ENCODE measurements at places on chromosomes 13 and 19.

GRCh38 chr13:80830431-80830830 is 489.5 kb upstream of the SPRY2 start:
- no peak for DNase-seq

- no peak for DNase-seq
Observed at GRCh38 chr13:110490009-110490770, 71.3 kb downstream of the RAB20 start.

DNA sequence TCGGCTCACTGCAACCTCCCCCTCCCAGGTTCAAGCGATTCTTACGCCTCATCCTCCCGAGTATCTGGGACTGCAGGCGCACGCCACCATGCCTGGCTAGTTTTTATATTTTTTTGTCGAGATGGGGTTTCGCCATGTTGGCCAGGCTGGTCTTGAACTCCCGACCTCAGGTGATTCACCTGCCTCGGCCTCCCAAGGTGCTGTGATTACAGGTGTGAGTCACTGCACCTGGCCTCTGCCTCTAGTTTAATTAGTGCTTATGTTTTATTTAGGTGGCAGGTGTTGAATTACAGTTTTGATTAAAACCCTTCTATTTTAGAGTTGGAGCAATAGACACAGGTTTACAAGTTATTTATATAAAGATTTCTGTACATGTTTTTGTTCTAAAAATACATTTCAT is 42.8 kb downstream of the ATP11A start:
- DNase-seq: no peak

GRCh38 chr19:38837656-38838121 is 6.1 kb upstream of the ECH1 start:
- no peak for DNase-seq

DNA sequence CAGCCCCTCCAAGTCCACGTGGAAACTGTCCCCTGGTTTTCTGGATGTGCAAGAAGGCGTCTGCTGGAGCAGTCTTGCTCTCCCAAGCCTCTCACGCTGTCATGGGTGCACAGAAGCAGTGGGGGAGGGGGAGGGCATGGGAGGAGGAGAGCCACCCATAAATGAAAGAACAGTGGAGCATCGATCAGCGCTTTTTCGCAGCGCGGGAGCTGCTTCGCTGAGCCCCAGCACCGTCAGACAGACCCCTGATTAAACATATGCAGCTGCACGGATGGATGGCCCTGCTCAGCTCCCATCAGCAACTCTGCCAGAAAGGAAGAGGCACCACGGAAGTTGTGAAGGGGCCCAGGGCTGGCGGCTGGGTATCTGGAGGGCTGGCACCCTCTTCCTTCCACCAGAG is 264.9 kb downstream of the UQCRFS1 start:
- no peak for DNase-seq

GRCh38 chr13:110874508-110874960 is 40.3 kb downstream of the ANKRD10 start:
- DNase-seq: peak; percentile 60

- DNase-seq: no peak
Observed at GRCh38 chr13:78732445-78733017, 73.6 kb upstream of the OBI1 start.

DNA sequence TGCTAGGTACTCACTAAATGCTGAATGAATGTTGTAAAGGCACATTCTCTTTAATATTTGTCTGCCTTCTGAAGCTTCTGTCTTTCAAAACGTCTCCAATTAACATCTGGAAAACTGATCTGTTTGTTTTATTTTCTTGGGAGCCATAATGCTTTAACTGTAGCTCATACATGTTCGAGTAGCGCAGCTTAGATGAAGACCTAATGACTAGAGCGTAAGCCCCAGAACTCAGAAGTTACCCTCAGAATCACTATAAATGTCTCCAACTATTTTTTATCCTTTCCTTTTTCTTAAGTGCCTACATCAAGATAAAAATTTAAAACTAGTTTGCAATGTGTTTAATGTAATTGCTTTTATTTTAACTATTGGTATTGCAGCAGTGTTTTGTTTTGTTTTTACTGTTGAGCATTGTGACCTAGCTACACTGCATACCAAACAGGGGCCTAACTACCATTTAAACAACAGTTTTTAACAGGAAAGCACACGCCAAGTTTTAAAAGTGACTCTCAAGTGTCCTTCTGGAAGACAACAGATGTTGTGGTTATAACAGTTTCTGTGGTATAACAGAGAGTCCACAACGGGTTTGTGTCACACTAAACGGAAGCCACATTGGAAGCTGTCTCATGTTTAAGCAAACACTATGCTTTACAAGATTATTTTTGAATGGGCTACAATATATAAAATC is 42.0 kb downstream of the MRPL57 start:
- DNase-seq: no peak

GRCh38 chr13:42996584-42996983 is 4.5 kb upstream of the EPSTI1 start:
- DNase-seq: no peak

- DNase-seq: no peak
Observed at GRCh38 chr13:43802511-43802910, 15.7 kb upstream of the ENOX1 start.

DNA sequence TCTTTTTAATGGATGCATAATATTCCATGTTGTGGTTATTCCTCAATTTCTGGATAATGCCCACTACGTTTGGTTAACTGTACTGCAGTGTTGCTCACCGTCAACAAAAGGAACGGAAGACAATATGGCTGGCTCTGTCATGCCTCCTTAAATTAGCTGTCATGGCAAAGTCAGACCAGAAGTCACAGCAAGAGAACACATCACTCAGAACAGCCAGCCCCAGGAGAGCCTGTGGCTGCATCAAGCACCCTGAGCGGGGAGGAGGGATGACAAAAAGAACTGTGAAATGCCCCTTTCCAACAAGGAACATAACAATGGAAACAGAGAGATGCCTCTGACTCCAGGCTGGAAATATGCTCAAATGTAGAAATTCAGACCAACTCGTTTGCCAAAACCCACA is 366.0 kb upstream of the ZNF507 start:
- no peak for DNase-seq

DNA sequence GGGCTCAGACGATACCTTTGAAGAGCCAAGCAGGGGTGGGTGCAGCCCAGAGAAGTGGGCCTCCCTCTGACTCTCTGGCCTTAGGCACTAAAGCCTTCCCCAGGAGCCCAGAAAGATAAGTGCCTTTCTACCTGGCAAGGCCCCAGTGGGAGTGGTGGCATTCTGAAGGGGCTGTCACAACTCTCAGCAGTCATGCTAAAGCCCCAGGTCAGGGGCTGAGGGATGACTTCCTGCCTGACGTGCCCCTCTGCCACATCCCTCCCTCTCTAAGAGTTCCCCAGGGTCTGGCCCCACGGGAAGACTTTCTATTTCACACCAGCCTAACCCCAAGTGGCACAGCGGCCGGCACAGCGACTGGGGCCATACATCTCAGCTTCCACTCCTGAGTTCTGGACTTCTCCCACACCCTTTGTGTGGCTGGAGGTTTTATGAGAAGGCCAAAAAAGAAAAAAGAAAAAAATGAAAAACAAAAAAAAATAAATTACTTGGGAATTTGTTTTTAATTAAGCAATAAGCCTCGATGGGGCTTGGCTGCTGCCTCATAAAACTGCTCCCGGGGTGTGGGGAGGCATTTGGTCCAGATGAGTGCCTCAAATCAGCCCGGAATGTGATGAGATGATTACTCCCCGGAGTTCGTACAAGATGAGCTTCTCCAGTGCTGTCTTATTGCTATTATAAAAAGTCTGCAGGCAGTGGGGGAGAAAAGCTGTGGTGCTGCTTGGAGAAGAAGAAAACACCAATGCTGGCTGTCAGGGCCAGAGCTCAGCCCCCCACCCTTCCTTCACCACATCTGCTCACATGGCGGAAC is 28.5 kb upstream of the PLEKHF1 start:
- no peak for DNase-seq

- DNase-seq: no peak
Observed at GRCh38 chr19:7851623-7852500, 21.8 kb downstream of the EVI5L start.

GRCh38 chr13:99353246-99353600 is 46.0 kb upstream of the GPR183 start:
- DNase-seq: no peak

DNA sequence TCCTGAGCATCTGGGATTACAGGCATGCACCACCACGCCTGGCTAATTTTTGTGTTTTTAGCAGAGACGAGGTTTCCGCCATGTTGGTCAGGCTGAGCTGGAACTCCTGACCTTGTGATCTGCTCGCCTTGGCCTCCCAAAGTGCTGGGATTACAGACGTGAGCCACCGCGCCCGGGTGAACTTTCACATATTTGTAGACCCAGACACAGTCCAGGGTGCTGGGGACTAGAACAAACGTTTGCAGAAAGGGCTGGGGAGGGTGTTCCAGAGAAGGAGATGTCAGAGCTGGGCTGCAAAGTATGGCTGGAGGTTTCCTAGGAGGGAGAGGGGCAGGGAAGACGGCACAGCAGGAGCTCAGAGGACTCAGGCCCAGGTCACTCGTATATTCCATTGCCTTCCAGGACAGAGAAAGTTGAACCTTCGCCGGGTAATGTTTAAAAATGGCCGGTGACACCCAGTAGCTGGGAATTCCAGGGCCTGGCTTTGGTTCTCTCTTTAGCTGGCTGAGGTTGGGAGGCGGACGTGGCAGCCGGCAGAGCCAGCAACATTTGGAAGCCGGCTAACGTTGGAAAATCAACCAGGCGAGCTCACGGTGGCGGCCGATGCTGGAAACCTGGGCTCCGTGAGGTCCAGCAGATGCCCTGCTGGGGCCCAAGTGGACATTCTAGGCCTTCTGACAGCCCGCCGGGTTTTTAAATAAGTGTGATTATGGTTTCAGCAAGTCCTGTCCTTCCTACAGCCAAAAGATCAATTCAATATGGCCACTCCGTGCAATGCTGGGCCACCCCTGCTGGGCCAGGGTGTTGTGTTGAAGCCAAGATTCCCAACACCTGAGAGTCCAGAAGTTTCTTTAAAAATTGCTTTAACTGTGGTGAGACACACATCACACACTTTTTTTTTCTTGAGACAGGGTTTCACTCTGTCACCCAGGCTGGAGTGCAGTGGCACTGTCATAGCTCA is 41.5 kb downstream of the NFIC start:
- no peak for DNase-seq

DNA sequence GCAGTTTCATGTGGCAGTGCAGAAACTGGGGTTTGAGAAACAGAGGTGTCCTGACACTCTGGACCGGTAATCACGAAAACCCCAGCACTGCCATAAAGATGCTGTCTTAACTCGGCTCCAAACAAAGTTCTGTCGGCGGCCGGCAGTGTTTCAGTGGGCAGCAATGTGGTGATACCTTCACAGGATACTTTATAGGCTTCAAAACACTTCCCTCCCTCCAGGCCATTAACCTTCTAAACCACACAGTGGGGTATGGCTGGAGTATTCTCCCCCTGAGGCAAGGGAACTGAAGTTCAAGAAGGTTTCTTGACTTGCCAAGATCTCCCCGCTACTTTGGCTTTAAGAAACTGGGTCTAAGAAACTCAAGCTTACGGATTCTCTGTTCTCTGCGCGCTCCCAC is 1.1 kb downstream of the RUBCNL start:
- DNase-seq: no peak

DNA sequence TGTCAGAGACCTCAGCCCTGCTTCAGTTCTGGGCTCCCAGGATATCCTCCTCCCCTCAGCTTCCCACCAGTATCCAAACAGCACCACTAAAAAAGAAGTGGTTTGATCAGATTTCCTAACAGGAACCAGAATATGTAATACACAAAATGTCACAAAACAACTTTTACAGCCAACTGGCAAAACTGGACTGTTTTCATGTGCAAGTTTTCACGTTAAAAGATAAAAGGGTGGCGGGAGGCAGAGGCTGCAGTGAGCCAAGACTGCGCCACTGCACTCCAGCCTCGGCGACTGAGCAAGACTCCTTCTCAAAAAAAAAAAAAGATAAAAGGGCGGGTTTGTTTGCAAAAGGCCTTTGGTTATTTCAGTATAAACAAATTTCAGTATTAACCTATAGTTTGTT is 13.1 kb downstream of the PCID2 start:
- DNase-seq: no peak

GRCh38 chr19:40674291-40674690 is 16.2 kb downstream of the NUMBL start:
- no peak for DNase-seq

DNA sequence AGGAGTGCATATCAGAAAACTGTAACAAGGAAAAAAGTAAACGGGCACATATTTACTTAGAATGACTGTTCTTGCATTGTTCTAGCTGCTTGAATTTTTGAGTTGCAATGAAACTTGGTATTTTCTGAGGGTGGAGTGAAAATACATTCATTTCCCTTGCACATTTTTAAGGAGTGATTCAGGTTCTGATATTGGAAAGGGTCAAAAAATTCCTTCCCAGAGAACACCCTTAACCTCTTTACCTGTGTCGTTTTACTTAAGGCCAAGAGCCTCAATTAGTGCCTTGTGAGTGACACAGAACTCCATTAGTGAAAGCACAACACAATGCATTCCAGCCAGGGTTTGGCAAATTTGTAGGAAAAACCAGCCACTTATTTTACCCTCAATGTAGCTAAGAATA is 2.3 kb downstream of the ITGBL1 start:
- no peak for DNase-seq

DNA sequence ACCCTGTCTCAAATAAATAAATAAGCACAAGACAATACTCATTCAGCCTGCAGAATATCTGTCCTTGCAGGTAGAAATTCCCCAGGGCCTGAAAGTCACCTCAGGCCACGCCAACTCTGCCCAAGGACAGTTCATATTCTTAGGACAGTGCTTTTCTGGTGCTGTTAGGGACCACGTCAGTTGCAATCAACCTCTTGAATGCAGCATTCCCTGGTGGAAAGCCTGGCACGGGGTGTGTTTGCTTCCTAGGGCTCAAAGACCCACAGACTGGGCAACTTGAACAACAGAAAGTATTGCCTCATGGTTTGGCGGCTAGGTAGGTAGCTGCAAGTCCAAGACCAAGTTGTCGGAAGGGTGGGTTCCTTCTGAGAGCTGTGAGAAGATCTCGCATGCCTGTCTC is 160.3 kb downstream of the KCTD15 start:
- DNase-seq: no peak

- no peak for DNase-seq
Observed at GRCh38 chr19:41298348-41298964, 11.5 kb upstream of the CCDC97 start.

DNA sequence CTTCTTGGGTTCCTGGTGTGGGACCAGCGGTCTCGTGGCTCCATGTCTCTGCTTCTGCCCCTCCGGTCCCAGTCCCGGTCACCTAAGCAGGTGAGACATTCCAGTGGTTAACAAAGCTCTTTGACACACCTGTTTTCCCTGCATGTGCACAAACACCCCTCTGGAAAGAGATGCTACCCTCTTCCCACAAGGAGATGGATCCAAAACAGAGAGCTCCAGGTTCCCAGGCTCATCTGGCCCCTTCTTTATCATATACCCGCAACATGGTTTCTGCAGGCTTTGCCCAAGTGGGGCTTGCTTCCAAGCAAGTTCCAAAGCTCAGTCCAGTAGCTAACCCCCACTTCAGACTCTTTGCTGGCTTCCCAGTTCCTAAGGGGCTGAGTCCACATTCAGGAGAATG is 17.8 kb downstream of the PEG3 start:
- no peak for DNase-seq

- peak; percentile 53 for DNase-seq
Observed at GRCh38 chr13:77565635-77566034, 30.1 kb downstream of the SCEL start.

GRCh38 chr19:55336101-55336500 is 3.6 kb upstream of the KMT5C start:
- no peak for DNase-seq

GRCh38 chr13:80798576-80799133 is 457.7 kb upstream of the SPRY2 start:
- no peak for DNase-seq
